ENCODE measurements at places on chromosomes 6 and 20.

DNA sequence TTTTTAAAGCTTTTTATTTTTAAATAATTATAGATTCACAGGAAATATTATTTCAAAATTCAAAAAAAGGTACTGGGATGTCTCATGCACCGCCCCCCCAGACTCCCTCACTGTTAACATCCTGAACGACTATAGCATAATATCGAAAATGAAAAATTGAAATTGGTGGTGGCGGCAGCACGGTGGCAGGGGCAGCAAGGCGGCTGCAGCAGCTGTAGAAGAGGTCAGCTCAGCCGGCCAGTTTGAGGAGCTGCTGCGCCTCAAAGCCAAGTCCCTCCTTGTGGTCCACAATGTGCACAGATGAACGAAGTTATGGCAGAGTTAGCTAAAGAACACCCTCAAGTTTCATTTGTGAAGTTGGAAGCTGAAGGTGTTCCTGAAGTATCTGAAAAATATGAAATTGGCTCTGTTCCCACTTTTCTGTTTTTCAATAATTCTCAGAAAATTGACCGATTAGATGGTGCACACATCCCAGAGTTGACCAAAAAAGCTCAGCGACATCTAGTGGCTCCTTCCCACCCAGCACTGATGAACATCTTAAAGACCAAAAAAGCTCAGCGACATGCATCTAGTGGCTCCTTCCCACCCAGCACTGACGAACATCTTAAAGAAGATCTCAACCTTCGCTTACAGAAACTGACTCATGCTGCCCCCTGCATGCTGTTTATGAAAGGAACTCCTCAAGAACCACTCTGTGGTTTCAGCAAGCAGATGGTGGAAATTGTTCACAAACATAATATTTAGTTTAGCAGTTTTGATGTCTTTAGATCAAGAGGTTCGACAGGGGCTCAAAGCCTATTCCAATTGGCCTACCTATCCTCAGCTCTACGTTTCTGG is 100.8 kb downstream of the FAM217A start:
- DNase-seq: peak; percentile 89

DNA sequence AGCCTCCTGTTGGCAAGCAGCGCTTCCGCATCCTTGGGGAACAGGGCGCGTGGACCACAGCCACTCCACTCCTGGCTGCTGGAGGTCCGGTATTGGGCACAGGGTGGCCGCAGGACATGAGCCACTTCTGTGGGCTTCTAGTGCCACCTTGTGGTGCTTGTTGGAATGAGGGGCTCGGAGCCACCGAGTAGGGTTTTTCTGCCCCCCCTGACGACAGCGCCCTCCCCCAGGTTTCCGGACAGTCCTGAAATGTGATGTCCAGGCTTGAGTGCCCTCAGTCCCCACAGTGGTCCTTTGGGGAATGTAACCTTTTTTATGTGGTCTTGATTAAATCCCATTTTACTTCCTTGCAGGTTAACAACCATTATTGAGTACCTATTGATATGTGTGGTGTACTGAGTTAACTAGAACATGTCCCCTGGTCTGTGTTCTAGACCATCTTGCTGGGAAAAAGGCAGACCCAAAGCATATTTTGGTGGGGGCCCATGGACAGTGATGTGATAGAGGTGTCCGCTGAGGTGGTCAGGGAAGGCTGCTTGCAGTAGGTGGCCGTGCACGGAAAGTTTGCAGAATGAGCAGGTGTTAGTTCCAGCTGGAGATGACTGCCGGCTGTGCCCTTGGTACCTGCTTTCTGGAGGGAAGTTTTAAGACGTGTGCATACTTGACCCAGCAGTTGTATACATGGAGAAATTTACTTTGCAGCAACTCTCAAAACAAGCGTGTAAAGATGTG is 70.0 kb downstream of the PTPN1 start:
- peak; percentile 46 for DNase-seq

GRCh38 chr6:137791281-137792159 is 75.5 kb upstream of the TNFAIP3 start:
- DNase-seq: no peak

DNA sequence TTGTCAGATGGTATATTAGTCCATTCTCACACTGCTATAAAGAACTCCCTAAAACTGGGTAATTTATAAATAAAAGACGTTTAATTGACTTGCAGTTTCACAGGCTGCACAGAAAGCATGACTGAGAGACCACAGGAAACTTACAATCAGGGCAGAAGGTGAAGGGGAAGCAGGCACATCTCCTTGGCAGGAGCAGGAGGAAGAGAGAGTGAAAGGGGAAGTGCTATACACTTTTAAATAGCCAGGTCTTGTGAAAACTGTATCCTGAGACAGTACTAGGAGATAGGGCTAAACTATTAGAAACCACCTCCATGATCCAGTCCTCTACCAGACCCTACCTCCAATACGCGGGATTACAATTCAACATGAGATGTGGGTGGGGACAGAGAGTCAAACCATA is 193.9 kb upstream of the KCNG1 start:
- no peak for DNase-seq

- no peak for DNase-seq
Measured at GRCh38 chr6:113558431-113558830, 298.7 kb upstream of the MARCKS start.

DNA sequence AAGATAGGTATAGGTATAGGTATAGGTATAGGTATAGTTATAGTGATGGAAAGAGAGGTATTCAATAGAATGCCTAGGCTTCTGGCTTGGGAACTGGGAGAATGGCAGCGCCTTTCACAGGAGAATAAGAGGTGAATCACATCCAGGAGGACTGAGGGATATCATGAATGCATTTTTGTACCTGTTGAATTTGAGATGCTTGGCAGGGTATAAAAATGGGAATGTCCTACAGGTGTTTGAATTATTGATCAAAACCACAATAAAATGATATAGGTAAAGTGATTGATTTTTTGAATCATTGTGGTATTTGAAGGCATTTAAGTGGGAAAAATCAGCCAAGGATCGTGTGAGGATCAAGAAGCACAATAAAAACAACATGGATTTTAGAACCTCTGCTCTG is 119.2 kb upstream of the ARG1 start:
- no peak for DNase-seq

DNA sequence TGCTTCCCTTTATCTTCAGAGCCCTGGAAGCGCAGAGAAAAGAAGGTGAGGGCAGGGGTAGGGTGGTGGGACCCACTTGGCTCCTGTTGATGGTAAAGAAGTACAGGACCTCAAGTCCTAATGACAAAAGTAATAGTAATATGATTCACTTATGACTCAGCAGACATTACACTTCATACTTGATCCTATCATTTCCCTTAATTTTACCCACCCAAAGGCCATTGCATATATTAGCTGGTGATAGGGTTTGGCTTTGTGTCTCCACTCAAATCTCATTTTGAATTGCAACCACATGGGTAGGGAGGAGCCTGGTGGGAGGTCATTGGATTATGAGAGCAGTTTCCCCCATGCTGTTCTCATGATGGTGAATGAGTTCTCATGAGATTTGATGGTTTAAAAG is 880.7 kb downstream of the KIF16B start:
- no peak for DNase-seq

DNA sequence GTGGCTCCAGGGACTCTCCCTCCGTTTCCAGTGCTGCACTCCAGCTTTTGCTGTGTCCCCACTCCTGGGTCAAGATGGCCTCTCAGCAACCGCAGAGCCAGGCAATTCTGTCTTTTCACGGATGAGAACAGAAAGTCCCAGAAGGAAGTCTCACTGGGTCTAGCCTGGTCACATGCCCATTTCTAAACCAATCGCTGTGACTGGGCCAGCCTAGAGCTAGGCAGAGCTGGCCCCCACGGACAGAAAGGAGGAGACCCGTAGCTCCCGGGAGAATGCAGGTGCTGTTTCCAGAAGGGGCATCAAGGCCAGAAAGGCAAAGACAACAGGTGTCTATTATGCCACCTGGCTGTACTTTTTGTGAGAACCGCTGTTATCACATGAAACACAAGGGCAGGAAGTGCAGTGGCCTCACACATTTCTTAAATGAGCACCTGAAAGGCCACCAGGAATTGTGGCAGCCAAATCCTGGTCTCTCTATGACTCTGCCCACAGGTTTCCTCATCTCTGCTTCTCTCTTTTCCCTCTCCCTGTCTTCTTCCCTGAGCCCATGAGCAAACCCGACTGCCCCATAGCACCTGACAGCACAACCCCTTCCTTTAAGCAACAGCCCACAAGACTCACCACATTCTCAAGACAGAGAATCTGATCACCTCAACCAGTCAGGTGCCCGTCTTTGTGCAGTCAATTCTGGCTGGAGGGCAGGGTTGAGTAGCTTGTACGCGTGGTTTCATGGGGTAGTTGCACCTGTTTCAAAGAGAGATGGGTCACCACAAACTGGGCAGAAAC is 37.1 kb upstream of the B4GALT5 start:
- DNase-seq: no peak

DNA sequence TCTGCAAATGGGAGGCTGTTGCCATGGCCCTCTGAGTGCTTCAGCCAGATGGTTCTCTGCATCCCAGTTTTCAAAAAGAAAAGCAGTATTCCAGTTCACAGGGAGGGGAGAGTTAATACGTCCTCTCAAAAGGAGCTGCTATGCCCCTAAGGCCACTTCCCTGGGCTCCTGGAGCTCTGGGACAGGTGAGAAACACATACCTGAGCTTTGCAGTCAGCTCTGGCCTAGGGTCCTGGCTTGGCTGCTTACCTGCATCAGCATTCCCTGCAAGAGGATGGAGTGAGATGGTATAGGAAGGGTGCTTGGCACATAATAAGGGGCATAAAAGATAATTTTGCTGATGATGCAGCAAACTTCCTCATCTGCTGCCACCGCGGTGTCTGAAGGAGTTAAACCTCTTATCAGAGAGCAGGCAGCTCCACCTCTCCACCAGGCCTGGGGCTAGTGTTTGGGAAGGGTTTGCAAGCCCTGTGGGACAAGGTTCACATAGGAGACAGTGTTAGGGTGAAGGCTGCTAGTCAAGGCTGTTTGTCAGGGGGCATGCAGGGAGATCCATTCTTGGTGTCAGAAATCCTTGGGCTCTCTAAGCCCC is 62.7 kb downstream of the SLC24A3 start:
- no peak for DNase-seq

Measured in fibroblast of upper back skin (primary cell).